ENCODE measurements at places on chromosomes 1 and 21. TPM values are rescaled to one million over a fixed set of nuclear protein-coding genes. Genes with fewer than 3 reads are reported as not detected.

TAF1A gene
- 5.2 TPM for total RNA-seq

TRIM58 gene
- 88.7 TPM for total RNA-seq

TTC39A gene
- 1.3 TPM for total RNA-seq

TLR5 gene
- total RNA-seq = 2.4 TPM

TNFSF18 gene
- not detected for total RNA-seq

RUNX3 gene
- 1.1 TPM for total RNA-seq

ZBTB48 gene
- 18.1 TPM for total RNA-seq

TTLL7 gene
- total RNA-seq = 6.0 TPM

DNA sequence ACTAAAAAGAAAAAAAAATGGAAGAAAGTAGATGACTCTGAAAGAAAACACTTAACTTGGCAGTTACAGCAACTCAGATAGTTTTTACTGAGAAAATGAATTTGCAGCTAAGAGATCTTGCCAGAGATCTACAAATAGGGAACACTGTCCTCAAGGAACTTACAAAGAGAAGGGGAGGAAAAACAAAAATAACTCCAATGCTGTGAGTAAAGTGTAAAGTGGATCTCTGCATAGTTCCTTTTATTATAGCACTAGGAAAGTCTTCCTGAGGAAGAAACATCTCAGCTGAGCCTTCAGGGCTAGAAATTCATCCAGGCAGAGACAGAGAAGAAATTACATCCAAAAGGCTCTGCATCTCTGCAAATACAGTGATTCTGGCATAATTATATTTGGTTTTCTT is 3.9 kb downstream of the CD1B start:
- no peaks in the 10 kb centered on the region for H3K36me3 ChIP-seq
- H3K4me1 ChIP-seq = no peaks in the 10 kb centered on the region
- no peaks in the 10 kb centered on the region for H3K27me3 ChIP-seq
- H3K27ac ChIP-seq = no peak overlapping the region

DNA sequence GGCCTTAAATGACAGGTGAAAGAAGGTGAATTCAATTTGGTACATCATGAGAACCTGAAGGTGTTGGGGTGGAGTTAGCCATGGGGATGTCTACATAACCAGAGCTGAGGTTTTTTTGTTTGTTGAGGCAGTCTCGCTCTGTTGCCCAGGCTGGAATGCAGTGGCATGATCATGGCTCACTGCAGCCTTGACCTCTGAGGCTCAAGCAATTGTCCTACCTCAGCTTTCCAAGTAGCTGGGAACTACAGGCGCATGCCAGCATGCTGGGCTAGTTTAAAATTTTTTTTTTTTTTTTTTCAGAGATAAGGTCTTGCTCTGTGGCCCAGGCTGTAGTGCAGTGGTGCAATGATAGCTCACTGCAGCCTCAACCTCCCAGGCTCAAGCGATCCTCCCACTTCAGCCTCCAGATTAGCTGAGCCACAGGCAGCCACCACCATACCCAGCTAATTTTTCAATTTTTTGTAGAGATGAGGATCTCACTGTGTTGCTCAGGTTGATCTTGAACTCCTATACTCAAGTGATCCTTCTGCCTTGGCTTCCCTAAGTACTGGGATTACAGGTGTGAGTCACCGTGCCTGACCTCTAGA is 1.9 kb upstream of the MPZ start:
- H3K4me3 ChIP-seq = no peak overlapping the region
- no peak overlapping the region for H3K27ac ChIP-seq
- no peaks in the 10 kb centered on the region for H3K27me3 ChIP-seq
- no peaks in the 10 kb centered on the region for H3K36me3 ChIP-seq
- H3K4me1 ChIP-seq = peaks cover 20% of the 10 kb centered on the region

DNA sequence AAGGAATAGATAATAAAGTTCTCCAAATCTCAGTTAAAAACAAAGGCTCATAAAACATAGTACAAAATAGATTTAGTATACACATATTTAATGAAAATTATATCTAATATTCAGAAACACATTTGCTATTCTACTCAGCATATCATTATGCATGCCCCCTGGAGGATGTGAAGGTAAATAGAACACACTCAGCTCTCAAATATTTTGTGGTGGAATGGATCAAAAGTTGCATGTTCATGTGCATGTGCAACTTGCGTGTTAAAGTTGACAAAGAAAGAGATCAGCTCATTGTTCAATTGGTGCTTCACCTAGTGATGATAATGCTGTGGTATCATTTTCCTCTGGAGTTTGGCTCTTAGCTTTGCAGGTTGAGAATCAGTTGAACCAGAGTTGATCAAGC is 4.9 kb upstream of the ZNF644 start:
- no peaks in the 10 kb centered on the region for H3K27me3 ChIP-seq
- no peak overlapping the region for H3K4me3 ChIP-seq
- H3K36me3 ChIP-seq = no peaks in the 10 kb centered on the region

GRCh38 chr1:154353966-154354365 is 28.6 kb downstream of the ATP8B2 start:
- no peak overlapping the region for H3K27ac ChIP-seq
- H3K4me3 ChIP-seq = no peak overlapping the region
- H3K27me3 ChIP-seq = no peaks in the 10 kb centered on the region
- no peak for DNase-seq

DNA sequence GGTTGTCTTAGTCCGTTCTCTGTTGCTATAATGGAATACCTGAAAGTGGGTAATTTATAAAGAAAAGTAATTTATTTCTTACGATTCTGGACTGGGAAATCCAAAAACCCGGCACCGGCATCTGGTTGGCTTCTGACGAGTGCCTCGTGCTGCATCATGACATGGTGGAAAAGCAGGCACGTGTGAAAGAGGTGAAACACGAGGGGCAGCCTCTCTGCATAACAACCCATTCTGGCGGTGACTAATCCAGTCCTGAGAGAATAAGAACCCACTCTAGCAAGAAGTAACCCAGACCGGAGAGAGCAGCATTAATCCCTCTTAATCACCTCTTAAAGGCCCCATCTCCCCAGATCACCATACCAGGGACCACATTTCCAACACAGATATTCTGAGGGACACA is 2.7 kb upstream of the EDEM3 start:
- H3K4me1 ChIP-seq = peaks cover 21% of the 10 kb centered on the region
- H3K4me3 ChIP-seq = no peak overlapping the region
- no peak overlapping the region for H3K27ac ChIP-seq
- no peak for DNase-seq
- no peaks in the 10 kb centered on the region for H3K27me3 ChIP-seq

- H3K27me3 ChIP-seq = no peaks in the 10 kb centered on the region
- no peak for DNase-seq
- H3K4me1 ChIP-seq = no peaks in the 10 kb centered on the region
- H3K36me3 ChIP-seq = no peaks in the 10 kb centered on the region
- no peak overlapping the region for H3K4me3 ChIP-seq
Measured at GRCh38 chr1:101081496-101082488, 56.2 kb upstream of the DPH5 start.

DNA sequence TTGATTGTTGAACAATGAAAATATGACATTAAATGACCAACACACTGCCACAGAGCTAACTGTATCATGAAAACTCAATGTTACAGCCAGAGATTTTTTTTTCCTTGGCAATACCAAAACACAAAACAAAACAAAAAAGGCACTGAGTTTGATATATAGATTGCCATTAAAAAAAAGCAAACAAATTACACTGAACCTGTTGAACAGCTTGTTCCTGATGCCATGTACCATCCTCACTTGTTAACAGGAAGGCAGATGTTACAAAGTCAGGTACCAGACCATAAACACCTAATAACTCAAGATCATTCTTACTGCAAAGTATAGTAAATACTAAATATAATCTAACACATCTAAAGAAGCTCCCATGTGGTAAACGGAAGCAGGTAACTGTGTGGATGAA is 75.2 kb downstream of the ZNF644 start:
- no peaks in the 10 kb centered on the region for H3K4me1 ChIP-seq
- no peaks in the 10 kb centered on the region for H3K36me3 ChIP-seq
- H3K27ac ChIP-seq = no peak overlapping the region
- no peaks in the 10 kb centered on the region for H3K27me3 ChIP-seq
- H3K4me3 ChIP-seq = no peak overlapping the region
- DNase-seq = no peak

DNA sequence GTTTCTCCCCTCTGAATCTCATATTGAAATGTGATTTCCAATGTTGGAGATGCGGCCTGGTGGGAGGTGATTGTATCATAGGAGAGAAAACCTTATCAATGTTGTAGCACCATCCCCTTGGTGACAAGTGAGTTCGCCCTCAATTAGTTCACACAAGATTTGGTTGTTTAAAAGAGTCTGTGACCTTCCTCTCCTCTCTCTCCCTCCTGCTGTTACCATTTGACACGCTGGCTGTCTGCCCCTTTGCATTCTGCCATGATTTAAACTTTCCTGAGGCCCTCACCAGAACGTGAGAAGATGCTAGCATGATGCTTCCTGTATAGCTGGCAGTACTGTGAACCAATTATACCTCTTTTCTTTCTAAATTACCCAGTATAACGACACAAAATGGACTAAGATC is 730.9 kb upstream of the PRMT6 start:
- no peaks in the 10 kb centered on the region for H3K4me1 ChIP-seq
- DNase-seq = no peak
- no peak overlapping the region for H3K27ac ChIP-seq
- no peak overlapping the region for H3K4me3 ChIP-seq

- no peak overlapping the region for H3K4me3 ChIP-seq
- no peaks in the 10 kb centered on the region for H3K4me1 ChIP-seq
- no peaks in the 10 kb centered on the region for H3K27me3 ChIP-seq
- H3K27ac ChIP-seq = no peak overlapping the region
- no peak for DNase-seq
Measured at GRCh38 chr1:25186161-25187007, 45.9 kb downstream of the SYF2 start.

DNA sequence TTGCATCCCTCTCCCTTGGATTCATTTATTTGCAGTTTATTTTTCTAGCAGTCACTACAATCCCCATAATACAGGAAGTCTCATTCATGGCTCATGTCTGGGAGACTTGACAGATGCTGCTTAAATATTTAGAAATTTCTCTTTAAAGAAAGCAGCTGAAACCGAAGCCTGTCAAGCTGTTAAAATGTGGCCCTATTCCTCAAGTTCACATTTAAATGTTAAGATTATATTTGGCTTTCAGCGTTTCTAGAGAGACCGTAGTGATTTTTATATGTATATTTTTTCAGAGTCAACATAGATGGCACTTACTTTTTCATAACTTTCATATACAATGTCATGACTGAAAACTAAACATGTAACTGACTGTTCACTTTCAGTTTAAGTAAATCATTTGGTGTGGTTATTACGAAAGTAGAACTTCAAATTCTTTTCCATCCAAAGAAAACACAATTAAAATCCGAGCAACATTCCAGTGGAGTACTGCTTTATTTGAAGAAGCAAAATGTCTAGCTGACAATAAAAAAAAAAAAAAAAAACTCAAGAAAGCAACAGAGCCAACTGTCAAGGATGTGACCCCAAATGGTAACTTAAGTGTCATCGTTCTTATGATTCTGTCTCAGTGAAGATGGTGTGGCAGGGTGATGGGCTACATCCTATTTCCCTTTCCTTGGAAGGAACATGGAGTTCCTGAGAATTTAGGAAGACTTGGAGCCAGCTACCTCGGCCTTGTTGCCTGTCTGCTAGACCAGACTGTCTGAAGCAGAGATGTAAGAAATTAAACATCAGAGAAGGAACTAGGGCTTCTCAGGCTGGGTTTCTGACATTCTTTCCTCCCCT is 37.8 kb downstream of the MIS18A start:
- H3K27me3 ChIP-seq = no peaks in the 10 kb centered on the region
- H3K4me3 ChIP-seq = no peak overlapping the region
- no peak overlapping the region for H3K27ac ChIP-seq
- H3K4me1 ChIP-seq = no peaks in the 10 kb centered on the region
- no peak for DNase-seq
